ENCODE measurements at places on chromosomes 11 and 22.

- peak; percentile 100 for DNase-seq
Observed at GRCh38 chr11:86174101-86175046, 70.2 kb upstream of the EED start.

GRCh38 chr11:11770296-11770695, 71.5 kb upstream of the USP47 start:
- no peak for DNase-seq

DNA sequence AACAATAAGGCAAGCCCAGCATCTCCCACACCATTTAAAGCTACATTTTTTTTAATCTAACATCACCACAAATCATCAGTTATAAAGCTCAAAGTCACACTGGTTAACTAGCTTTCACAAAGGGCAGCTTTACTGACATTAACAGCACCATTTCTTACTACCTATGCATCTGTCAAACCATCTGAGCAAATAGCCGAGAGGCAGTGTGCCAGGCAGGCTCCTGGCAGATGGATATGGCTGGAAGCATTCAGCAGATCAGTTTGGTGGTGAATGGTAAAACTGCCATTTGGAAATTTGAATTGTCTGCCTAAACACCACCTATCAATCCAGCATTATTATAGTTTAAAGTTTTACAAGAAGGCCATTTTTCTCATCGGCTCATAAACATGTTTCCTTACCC, 131.2 kb downstream of the TTC28 start:
- DNase-seq, result no peak

DNA sequence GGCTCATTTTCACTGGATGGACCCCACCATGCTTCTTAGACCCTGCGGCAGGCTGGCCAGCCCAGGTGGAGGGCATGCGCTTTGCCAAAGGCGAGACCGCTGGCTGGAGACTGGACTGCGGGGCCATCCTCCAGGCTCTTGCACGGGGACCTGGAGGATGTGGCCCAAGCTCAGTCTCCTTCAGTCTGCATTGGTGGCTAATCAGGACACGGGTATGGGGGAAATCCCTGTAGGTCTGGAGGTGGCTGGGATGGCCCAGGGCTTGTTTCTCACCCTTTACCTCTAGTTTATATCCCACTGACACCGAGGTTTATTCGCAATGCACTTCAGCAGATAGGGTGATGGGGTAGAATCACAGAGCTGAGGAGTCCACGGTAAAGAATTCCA, 45.0 kb downstream of the BCR start:
- DNase-seq, result no peak

GRCh38 chr11:118353084-118353710, 6.2 kb upstream of the UBE4A start:
- DNase-seq, result peak; percentile 49

DNA sequence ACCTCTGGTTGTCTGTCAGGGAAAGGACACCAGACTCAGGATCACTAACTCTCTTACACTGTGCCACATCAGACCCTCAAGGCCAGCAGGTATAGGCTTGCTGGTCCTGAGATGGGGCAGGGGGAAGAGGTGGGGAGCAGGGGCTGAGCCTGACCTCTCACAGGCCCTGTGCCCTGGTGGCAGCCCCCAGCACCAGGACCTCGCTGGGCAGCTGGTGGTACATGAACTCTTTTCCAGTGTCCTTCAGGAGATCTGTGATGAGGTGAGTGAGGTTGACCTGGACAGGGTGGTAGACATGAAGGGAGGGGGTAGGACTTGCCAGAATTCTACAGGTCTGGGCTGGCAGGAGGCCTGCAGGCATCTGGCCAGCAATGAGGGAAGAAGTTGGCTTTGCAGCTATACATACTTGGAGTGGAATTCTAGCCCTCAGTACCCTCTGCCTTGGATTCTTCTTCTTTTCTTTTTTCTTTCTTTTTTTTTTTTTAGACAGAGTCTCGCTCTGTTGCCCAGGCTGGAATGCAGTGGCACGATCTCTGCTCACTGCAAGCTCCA, 1.4 kb downstream of the NUDT22 start:
- no peak for DNase-seq

DNA sequence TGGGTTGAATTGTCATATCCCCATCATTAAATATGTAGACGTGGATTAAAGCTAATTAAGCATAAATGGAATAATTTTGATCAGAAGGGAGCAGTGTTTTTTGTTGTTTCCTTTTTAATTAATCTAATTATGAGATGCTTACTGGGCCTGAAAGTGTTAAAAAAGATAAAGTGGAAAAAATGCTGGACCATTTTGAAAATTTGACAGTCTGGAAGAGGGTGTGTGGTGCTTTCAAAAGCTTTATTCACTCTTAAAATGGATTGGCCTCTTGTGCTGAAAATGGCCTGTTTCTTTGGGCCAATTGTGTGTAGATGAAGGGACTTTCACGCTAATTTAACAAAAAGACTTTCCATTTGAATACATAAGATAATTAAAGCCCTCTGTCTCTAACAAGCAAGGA, 1.8 kb downstream of the TNRC6B start:
- DNase-seq, result no peak

Data from fibroblast of the aortic adventitia (primary cell).